ENCODE measurements at places on chromosomes 13 and 19.

- DNase-seq = no peak
These were observed 27.4 kb upstream of the TINCR start for GRCh38 chr19:5595129-5595528.

GRCh38 chr13:113449693-113450347 lies 3.5 kb downstream of the ADPRHL1 start:
- no peak for DNase-seq

DNA sequence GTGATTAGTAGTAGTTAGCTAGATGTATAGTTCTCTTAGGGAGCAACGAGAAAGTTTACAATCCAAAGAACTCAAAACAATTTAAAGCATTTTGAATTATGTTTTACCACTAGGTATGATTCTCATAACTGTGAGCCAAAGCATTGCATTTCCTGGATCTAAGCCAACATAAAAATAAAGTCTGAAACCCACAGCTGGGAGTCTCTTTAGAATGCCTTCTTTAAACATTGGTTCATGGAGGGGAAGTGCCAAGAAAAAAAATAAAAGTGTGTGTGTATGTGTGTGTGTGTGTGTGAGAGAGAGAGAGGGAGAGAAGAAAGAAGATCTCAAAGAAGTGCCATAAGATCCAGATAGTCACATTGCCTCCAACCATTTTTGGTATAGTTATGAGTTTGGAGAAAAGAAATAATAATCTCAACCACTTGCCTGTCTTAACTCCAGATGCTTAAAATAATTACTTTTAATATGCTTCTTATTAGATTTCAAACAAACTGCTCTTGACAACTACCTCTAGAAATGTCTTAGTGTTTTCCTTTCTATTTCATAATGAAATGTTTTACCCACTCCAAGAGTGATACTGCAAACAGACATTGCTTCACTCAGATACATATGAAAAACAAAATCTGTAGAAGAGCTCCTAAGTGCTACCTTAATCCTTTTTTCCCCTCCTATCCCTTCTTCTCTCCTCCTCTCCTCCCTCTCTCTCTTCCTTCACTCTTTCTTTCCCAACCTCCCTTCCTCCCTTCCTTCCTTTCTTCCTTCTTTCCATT lies 554.1 kb downstream of the KCTD12 start:
- DNase-seq = no peak

- no peak for DNase-seq
These were observed 32.2 kb downstream of the CNMD start for GRCh38 chr13:52707375-52707774.

- peak; percentile 49 for DNase-seq
These were observed 2.8 kb downstream of the SWSAP1 start for GRCh38 chr19:11377237-11377636.

DNA sequence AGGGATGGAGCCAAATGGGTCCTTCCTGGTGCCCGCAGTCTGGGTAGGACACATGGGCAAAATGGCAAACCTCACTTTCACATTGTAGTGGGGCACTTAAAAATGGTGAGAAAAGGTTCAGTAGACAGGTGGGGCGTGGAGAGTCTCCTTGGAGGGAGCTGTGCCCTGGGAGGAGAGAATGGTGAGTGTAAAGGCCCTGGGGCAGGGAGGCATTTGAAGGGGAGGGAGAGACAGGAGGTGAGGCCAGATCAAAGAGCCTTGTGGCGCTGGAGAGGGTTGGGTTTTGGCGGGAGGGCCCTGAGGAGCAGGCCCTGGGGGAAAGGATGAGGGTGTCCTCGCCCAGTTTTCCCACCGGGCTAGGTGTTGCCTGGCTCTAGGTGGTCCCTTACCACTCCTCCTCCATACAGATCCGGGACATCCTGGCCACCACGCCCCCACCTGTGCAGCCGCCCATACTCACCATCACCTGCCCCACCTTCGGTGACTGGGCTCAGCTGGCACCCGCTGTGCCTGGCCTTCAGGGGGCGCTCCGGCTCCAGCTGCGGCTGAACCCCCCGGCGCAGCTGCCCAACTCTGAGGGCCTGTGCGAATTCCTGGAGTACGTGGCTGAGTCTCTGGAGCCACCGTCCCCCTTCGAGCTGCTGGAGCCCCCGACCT lies 6.3 kb downstream of the MAP1S start:
- DNase-seq = no peak

DNA sequence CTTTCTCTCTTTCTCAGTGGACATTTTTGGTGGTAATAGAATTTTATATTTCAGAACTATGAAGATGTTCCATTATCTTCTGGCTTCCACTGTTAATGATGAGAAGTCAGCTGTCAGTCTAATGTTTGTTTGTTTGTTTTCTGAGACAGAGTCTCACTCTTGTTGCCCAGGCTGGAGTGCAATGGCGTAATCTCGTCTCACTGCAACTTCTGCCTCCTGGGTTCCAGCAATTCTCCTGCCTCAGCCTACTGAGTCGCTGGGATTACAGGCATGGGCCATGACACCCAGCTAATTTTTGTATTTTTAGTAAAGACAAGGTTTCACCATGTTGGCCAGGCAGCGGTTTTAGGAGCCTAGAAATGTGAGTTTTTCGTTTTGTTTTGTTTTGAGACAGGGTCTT lies 4.7 kb downstream of the ZNF317 start:
- DNase-seq = no peak

DNA sequence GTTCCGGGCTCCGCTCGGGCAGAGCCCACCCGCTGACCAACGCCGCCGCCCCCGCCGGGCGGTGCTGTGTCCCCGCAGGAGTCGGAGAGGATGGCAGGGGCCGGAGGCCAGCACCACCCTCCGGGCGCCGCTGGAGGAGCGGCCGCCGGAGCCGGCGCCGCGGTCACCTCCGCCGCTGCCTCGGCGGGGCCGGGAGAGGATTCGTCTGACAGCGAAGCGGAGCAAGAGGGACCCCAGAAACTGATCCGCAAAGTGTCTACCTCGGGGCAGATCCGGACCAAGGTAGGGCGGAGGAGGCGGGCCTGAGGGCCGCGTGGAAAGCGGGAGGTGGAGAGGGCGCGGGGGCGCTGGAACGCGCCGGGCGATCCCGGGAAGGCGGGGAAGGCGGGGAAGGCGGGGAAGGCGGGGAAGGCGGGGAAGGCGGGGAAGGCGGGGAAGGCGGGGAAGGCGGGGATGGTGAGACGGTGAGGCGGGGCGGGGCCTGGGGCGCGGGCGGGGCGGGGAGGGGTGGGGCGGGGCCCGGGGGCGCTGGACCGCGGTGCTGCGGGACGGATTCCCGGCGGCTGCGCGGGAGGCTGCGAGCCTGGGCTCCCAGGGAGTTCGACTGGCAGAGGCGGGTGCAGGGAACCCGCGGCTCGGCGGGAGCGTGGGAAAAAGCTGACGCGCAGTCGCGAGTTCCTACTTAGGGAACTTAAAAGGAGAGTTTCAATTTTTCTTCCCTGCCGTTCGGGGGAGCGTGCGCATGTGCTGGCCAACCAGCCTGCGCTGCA lies 421 bp downstream of the DGKH start:
- peak; percentile 53 for DNase-seq

GRCh38 chr19:17404621-17405249 lies 695 bp downstream of the BST2 start:
- DNase-seq = no peak

GRCh38 chr13:95239283-95239682 lies 62.0 kb downstream of the ABCC4 start:
- no peak for DNase-seq
